Activated naive CD8-positive, alpha-beta T cell treated with anti-CD3 and anti-CD28 coated beads for 36 hours (primary cell): ENCODE measurements at places on chromosomes 12 and 14. TPM values are rescaled to one million over a fixed set of nuclear protein-coding genes. Genes with fewer than 3 reads are reported as not detected.

DNA sequence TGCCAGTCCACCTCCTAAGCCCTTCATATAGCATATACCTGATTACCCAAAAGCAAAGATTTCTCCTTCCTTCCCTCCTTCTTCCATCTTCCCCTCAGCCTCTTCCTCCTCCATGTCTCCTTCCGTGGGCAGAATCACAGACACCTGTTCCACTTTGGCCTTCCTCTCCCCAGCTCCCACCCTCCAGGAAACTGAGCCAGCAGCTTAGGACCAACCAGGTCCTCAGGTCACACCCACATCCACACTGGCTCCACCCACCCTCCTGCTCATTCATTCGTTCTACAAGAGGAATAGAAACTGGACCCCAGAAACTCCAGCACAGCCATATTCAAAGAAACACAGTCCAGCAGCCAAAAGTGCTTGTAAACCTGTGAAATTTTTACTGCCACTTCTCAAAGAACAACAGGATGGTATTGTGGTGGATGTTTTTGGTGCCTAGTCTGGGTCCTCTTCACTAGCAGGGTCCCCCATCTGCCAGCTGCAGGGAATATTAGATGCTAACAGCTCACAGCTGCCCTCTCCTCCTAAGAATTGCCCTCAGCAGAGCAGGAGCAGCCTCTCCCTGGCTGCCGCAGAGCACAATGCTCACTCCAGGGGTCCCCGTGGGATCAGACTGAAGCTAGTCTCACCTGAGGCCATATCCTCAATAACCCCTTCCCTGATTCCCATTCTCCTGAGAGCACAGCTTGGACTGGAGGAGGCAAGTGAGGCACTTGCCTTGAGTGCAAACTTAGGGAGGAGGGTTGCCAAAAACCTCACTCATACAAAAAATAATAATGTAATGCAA is 18.4 kb downstream of the CMKLR1 start:
- no peak for DNase-seq

DNA sequence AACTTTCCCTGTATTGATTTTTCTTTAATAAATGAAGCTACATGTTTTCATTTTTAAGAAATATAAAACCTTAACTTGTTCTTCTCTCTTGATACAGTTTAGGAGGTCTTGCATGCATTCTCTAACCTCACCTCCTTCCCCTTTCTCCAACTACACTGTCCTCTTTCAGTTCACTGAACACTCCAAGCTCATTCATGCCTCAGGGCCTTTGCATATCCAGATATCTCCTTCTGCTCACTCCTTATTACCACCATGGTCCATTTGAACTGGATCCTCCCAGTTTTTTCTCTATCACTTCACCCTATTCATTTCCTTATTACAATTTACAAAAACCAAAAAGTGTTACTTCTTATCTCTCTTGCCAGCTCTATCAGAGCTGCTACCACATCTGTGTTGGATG is 242.9 kb upstream of the PLEKHG7 start:
- DNase-seq = no peak

Gene RAD9B
- total RNA-seq = 2.8 TPM

DNA sequence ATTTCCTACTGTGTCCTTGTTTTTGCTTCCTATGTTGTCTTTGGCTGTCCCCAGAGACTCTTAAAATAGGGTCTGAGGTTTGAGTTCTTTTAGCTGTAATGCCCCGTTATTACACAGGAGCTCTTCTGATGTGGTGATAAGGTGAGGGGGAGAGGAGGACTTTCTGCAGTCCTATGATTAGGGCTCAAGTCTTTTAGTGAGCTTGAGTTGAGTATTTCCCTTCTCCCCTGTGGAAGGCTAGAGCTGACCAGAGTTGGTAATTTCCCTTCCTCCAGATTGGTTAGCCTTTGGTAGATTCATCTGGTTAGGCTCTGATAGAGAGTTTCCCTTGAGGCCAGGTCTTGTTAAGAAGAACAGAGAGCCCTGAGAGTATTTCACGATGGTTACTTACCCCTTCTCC is 4.3 kb upstream of the HIF1A start:
- DNase-seq = no peak

- DNase-seq = no peak
Observed at GRCh38 chr14:61417141-61417540, 95.8 kb downstream of the PRKCH start.

DNA sequence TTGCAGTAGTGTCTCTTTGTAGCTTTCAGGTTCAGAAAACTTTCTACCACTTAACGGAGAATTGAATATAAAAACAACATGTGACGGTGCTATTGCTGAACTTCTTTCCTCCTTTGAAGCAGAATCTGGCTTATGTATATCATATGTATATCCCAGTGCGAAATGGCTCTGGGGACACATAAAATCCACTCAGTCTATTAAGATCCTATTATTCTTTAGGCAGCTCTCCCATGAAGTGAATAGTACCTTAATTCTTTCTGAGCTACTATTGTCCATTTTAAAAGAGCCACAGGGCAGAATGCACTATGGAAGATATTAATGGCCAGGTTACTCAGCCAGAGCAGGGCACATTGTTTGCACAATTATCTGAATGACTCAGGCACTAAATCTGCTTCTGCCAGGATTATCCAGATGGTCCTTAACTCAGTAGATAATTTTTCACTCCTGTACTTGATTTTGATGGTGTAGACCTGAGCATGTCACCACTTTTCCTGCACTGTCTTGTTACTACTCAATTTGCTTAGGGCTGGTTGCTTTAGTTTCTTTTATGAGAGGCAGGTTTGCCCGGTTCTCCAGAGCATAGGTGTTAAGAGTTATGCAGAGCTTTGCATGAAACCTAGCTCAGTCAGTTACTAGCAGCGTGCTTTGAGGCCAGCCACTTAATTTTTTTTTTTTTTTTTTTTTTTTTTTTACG is 5.5 kb downstream of the CNTN1 start:
- no peak for DNase-seq

- no peak for DNase-seq
Observed at GRCh38 chr14:105937253-105938054, 411.1 kb downstream of the TMEM121 start.

GRCh38 chr12:113370923-113371682 is 12.7 kb downstream of the PLBD2 start:
- no peak for DNase-seq

Gene SSPN
- total RNA-seq = not detected

Gene C12orf50
- 0.16 TPM for total RNA-seq

GRCh38 chr14:32443890-32444661 is 115.0 kb downstream of the AKAP6 start:
- no peak for DNase-seq

Gene TAS2R20
- total RNA-seq = 0.30 TPM

Gene MFAP5
- total RNA-seq = not detected

DNA sequence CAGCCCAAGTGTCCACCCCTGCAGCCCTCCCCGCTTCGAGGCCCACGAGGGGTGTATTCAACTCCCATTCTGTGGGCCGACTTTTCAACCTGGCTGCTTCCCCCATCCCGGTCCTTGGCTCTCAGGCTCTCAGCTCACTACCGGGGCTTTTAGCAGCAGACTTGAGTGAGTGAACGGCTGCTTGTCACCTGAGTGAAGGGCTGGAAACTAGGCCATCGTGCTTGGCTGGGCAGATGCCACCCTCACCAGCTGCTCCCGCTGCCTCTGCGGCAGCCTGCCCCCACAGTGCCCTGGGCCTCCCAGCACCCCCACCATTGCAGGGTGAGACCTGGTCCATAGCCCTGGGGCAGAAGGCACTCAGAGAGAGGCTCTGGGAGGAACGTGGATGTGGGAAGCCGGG is 59.9 kb downstream of the SLC6A12 start:
- DNase-seq = no peak

Gene SPTLC2
- total RNA-seq = 36.2 TPM

- no peak for DNase-seq
Observed at GRCh38 chr14:96162265-96162664, 42.4 kb upstream of the BDKRB2 start.
